ENCODE measurements at places on chromosomes 1 and 21.

DNA sequence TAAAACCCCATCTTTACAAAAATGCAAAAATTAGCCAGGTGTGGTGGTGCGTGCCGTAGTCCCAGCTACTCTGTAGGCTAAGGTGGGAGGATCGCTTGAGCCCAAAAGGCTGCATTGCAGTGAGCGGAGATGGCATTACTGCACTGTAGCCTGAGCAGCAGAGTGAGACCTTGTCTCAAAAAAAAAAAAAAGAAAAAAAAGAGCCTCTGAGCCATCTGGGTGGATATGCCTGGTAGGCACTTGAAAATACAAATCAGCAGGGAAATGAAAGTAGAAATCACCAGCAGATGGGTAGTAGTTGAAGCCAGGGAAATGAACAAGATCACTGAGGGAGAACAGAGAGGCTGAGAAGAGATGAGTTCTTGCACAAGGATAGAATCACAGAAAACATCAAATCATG, 131.0 kb upstream of the HMCN1 start:
- DNase-seq, result no peak

DNA sequence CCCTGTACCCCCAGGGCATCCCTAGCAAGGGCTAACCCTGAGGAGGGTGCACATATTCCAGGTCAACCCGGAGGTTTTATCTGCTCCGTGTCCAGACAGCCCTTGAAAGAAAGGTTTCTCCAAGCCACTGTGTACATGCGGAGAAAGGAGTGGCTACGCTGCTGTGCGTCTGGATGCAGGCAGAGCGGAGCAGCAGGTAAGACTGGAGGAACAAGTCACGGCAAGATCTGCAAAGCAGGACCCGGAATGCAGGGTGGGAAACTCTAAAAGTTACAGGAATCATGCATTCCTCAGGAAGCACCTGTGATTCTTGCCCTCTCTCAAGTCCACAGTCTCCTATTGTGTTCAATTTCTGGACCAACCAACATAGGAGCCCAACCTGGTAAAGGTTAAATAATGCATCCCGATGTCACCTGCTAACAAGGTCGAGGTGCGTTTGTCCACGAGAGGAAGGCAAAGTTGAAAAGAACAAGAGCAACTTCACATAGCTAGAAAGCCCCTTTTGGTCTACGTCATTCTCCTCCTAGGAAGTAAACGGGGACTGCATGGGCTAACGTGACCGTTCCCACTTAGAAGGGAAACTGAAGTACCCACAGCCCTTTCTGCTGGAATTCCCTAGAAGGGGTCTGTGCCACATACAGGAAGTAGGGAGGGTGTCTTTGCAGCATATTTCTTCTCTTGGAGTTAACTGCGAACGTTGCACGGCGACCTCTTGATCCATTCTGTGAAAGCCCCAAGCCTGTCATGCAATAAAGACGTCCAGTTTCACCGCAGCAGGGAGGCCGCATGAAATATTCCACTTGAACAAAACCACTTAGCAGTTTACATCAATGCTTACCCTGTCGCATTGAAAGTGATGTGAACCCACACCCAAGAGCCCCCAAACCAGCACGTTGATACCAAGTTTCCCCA, 5.8 kb downstream of the TIAM1 start:
- DNase-seq, result no peak

- DNase-seq, result no peak
These were observed 62.8 kb downstream of the CNST start for GRCh38 chr1:246629030-246629429.

GRCh38 chr1:98903726-98904125, 100.9 kb downstream of the PLPPR5 start:
- no peak for DNase-seq

GRCh38 chr1:45200906-45201500, 5.4 kb downstream of the ZSWIM5 start:
- DNase-seq, result no peak

GRCh38 chr1:38009088-38009840, 3.3 kb upstream of the UTP11 start:
- peak; percentile 78 for DNase-seq

DNA sequence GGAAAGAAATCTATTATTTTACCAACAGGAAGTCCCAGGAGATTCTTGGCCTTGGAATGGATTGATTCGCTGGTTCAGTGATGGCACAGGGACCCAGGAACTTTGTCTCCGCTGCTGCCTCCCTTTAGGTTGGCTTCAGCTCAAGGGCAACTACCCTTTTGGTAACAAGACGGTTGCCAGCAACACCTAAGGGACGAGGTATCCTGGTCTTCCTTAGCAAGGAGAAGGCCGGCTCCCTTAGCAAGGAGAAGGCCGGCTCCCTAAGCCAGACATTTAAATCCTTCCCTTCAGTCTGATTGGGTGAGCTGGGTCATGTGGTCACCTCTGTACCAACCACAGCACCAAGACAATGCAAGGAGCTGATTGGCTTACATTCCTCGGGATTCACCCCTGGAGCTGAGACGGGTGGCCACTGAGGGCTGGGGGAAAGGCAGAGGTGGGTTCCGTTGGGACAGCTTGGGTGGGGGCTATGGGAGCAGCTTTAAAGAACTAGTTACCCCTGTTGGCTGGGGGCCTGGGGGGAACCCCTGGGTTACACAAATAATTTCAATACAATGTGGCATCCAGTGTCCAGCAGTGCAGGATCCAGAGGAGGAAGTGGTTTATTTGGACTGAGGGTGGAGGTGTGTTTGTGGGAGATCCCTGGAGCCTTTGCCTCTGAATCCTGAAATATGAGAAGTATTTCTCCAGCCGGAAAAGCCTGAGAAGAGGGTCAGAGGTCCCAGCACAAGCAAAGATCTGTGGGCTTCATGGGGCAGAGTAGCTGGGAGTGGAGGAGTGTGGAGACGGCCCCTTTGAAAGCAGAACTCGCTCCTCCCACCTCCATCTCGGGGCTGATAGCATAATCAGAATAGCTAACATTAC, 20.7 kb upstream of the CLIC4 start:
- peak; percentile 67 for DNase-seq

DNA sequence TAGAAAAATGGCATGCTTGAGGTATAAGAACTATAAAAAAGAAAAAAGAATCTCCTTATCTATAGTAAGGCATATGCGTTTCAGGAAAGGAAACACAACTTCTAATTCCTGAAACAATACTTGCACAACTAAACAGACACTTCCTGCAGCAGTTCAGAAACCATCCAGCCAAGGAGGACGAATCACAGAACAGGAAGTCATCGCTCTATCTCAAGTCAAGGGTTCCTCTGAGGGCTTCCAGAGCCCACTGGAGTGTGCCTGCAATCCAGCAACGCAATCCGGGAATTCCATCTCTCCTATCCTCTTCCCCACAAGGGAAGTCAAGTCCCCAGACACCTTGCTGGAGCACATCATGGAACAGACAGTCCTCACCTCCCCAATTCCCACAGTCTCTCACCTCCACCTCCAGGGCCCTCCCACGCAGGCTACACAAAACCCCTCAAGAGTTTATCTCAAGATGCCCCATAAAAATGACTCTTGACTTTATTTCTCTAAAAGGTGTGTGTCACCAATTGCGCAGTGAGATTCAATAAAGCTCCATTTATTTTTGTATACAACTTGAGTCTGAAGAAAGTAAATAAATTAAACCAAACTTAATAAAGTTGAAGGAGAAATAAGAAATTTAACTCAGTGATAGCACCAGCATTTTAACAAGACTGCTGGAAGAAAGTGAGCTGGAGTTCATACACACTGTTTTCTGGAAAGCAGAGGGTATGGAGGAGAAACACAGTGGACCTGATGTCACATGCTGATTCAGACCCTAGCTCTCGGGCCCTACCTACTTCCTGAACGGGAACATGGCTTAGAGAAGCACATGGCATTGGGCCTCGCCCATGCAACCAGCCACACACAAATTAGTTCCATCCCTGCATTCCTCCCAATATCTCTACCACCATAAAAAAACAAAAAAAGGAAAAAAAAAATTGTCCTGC, 39.9 kb downstream of the SIPA1L2 start:
- DNase-seq, result no peak

- DNase-seq, result no peak
These were observed 9.0 kb downstream of the ADORA1 start for GRCh38 chr1:203136409-203137042.

DNA sequence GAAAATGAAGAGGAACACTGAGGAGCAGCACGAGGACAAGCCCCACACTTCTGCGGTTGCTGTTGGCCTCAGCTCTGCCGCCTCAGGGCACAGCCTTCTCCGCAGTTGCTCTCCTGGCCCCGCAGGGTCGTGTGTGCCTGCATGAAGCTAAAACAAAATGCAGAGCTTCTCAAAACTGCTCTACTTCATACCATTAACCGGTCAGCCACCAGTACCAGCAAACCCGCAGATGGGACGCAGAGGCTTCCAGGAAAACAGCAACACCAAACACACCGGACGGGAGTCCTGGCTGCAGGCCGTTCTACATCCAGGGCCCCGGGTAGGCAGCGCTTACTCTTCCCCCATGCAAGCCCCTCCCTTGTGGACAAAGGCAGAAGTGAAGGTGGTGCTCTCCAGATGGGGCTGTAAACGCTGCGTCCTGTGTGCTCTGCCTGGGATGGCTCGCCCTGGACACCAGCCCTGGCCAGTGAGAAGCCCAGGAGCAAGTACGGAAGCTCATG, 7.1 kb upstream of the C1orf159 start:
- no peak for DNase-seq

DNA sequence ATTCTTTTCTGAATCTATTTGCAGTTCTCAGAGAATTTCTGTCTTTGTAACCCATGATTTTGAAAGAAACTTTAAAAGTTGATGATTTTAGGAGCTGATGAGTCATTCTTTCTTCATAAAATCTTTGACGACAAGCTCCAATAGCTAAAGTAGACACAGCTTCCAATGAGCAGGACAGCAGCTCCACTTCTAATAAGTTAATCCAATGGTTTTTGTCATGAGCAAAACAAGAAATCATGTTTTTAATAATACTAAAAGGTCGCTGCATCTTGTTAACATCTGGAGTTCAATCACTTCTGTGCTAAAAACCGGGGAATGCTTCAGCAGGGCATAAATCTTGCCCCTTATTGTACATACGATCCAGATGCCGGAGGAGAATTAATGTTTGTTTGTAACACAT, 48.9 kb upstream of the GORAB start:
- peak; percentile 64 for DNase-seq

GRCh38 chr1:206583707-206584648, 28.3 kb downstream of the EIF2D start:
- peak; percentile 50 for DNase-seq

DNA sequence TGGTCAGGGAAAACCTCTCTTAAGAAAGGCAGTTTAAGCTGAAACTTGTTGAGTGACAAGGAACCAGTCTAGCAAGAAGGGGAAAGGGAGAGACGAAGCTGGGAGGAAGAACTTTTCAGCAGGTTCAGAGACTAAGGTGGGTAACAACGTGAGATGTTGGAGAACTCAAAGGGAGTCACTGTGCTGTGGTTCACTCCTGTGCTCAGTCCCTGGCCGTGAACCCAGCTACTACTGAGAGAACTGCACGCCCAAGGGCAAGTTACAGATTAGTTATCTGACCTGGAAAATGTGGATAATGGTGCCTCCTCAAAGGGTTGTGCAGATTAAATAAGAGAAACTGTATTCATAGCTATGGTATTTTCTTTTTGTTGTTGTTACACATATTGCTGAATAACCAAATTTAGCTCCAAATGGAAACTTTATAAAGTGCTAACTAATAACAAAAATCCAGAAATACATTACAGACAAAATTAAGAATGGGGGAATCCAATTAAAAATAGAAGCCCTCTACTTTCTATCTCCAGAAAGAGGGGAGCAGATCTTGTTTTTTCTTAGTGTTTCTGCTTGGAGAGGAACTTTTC, 2.9 kb downstream of the ZBTB40 start:
- no peak for DNase-seq

- peak; percentile 35 for DNase-seq
These were observed 6.6 kb downstream of the TNFRSF8 start for GRCh38 chr1:12069623-12070244.

DNA sequence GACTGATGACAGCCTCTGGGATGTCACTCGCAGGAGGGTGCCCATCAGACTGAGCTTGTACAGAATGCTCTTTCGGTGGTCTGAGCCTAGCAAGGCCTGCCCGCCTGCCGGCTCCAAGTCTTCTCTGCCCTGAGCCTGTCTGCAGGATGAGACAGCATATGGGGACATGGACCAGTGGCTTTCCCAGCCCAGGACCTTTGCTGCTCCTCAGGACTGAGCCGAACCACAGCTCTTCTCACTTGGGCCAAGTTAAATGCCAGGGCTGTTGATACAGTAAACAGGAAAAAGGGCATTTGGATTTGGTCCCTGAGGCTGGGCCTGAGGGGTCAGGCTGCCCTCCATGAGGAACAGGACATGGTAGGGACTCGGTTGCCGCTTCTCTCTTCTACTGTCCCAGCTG, 64.3 kb upstream of the EPS8L3 start:
- no peak for DNase-seq

- peak; percentile 34 for DNase-seq
These were observed 171.5 kb downstream of the LRRC7 start for GRCh38 chr1:69739251-69739605.

GRCh38 chr1:236281198-236281653, 532 bp downstream of the ERO1B start:
- peak; percentile 19 for DNase-seq

GRCh38 chr1:70234733-70235132, 13.6 kb downstream of the SRSF11 start:
- DNase-seq, result no peak

GRCh38 chr1:162193815-162194214, 124.3 kb downstream of the NOS1AP start:
- DNase-seq, result no peak

- peak; percentile 63 for DNase-seq
These were observed 9.5 kb downstream of the COLGALT2 start for GRCh38 chr1:184027826-184028695.

DNA sequence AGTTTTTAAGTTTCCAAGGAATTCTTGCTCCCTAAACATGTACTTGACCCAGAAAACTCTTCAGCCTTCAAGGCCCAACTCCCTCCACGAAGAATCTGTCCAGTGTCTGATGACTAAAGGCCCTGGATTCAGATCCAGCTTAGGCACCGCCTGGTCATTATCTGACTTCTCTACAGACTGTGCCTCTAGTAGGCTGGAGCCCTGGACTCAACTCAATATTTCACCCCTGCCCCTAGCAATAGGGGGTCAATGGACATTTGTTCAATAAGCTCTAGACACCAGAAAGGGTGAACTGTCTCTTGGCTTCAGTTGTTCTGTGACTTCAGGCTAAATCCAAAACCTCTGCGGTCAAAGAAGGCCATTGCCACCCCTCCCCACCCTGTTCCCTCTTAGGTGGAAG, 34.5 kb downstream of the NUAK2 start:
- DNase-seq, result no peak

Measured in fibroblast of skin of right quadriceps (primary cell).